Stimulated activated CD4-positive, alpha-beta T cell treated with anti-CD3 and anti-CD28 coated beads, Interleukin-15, amount 100 ng/mL, for 24 hours (primary cell): ENCODE measurements at places on chromosomes 11 and 22.

- DNase-seq: no peak
Observed at GRCh38 chr11:1084561-1085439, 10.1 kb downstream of the MUC2 start.

DNA sequence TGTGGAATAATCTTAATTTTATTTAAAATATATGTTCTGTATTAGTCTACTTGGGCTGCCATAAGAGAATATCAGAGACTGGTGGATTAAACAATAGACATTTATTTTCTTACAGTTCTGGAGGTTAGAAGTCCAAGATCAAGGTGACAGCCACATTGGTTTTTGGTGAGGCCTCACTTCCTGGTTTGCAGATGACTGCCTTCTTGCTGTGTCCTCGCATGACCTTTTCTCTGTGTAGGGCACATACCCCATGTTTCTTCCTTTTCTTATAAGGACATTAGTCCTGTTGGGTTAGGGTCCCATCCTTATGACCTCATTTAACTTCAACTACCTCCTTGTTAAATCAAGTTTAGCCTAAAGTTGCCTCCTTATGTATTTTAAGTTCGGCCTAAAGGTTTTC lies 202.7 kb upstream of the MPPED2 start:
- DNase-seq: no peak

GRCh38 chr11:68525930-68526329 lies 65.4 kb downstream of the PPP6R3 start:
- no peak for DNase-seq

DNA sequence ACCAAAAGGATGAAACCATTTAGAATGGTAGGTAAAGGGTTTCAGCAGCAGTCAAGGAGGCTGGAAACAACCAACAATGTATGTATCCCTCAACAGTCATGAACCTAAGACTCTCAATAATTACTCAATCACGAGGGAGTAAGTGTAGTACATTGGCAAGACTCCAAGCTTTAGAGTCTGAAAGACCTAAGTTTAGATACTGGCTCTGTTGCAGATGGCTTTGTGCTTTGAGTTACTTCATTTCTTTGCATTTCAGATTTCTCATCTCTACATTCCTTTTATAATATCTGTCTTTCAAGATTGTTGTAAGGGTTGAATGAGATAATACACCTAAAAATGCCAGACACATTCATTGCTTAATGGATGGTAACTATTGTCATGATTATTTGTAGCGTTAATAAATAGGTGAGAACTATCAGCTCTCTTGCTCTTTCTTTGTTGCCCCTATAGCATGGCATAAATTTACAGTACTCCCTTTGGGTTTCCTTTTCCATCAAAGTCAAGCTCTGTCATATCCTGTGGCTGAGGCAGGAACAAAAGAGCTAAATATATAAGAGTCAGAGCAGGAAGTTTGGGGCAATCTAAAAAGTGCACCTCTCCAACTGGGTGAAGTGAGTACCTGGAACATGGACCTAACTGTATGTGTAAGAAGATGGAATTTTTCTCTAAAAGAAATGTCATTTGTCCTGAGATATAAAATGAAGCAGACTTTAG lies 228.2 kb upstream of the ZC3H12C start:
- DNase-seq: no peak

- DNase-seq: no peak
Observed at GRCh38 chr22:49232319-49233067, 595.2 kb downstream of the BRD1 start.

DNA sequence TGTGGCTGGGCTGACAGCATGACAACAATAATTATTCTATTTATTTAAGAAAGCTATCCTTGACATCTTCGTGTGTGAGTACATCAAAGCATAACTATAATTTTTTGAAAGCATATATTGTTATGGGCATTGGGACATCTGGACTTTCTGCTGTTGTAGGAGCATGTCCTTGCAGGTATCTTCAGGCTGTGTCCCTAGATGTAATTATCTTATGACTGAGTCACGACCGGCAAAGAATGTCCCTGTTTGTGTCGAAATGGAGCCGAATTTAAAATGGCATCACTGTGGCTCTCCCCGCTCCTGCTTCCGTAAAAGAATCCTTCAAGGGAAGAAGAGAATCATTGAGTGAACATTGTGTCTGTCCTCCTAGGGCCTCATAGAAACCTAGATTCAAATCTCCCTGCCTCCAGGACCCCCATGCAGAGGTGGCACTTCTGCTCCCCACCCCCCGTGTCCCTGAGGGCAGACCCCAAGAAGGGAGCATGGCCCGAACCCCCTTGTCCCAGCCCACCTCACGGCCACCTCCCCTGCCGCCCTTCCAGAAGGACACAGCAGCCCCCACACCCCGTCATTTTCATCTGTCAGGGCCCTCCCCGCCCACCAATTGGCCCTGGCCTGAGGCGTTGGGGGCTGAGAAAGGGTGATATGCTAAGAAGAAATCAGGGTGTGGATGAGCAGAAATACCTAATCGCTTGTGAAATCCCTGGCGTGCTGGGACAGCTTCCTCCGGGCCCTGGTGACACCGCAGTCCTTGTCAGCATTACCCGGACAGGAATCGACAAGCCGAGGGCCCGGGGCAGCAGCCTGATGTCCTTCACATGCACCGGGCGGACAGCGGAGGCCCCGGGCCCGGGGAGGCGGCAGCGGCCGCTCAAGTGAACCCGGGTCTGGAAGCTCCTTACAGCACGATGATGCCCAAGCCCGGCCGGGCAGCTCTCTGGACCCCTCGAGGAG lies 48.6 kb upstream of the SLC22A12 start:
- DNase-seq: no peak

DNA sequence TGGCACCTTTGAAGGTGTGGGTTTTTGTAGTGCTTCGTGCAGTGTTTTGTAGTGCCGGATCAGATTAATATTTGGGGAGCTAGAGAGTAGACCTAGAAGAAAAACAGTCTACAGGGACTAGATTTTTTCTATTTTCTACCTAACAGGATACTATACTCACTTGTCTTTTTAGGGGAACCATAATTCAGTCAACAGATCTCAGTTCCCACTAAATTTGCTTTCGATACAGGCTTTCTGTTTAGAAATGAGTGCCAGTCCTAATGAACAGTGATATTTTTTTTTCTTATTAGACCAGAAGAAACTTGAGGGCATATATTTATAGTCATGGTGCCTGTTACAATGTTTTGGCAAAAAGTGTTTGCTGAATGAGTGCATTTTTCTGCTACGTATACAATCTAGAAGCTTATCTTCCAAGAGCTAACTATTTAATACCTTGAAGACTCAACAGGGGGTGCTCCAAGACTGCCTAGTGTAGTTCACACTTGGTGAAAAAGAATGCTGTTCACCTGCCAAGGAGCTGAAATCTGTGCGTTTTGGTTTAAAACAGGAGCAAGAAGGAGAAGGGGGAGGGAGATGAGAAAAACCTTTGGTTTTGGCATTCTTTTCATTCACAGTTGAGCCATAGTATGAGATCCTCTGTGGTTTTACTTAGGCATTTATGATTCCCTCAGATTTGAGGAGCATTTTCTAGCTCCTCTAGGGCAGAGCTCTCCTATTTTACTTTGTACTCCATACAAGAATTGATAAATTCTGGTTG lies 44.9 kb upstream of the VSTM5 start:
- peak; percentile 8 for DNase-seq

DNA sequence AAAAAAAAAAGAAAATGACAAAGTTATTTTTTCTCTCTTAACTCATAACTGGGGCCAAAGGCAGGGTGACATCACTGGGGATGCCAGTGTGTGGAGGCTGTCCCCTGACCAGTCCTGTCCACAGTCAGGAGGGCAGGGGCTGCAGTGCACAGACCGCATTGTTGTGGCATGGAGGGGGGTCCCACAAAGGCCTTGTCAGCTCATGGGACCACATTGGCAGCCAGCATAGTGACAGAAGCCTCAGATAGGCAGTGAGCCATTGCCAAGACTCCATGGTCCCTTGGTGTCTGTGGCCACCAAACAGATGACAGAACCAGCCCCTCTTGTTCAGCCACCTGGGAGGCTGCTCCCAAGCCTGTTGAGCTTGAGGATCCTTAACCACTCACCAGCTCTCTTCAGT lies 4.1 kb downstream of the TMEM80 start:
- no peak for DNase-seq

- DNase-seq: peak; percentile 37
Observed at GRCh38 chr11:74397501-74398243, 561 bp downstream of the PGM2L1 start.

DNA sequence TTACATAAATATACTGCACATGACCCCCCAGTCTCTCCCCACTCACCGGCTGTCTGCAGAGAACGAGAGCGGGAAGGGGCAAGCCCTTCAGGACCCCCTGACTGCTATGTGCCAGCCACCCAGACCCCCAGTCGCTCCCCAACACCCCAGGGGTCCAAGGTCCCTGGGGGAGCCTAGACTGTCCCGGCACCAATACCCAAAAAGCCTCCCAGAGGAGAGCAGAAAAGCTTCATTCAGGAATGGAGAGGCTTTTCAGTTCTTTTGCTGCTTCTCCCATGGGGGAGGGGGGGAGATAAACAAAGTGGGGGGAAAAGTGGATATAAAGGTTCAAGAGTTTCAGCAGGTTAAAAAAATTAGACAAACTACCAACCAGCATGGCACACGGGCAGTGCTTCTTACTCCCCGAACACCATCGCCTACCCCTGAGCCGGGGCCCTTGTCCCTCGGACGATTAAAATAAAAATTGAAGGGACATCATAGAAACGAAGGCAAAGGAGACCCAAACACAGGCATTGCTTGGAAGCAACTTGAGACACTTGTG lies 1.3 kb downstream of the CSNK1E start:
- DNase-seq: peak; percentile 16

DNA sequence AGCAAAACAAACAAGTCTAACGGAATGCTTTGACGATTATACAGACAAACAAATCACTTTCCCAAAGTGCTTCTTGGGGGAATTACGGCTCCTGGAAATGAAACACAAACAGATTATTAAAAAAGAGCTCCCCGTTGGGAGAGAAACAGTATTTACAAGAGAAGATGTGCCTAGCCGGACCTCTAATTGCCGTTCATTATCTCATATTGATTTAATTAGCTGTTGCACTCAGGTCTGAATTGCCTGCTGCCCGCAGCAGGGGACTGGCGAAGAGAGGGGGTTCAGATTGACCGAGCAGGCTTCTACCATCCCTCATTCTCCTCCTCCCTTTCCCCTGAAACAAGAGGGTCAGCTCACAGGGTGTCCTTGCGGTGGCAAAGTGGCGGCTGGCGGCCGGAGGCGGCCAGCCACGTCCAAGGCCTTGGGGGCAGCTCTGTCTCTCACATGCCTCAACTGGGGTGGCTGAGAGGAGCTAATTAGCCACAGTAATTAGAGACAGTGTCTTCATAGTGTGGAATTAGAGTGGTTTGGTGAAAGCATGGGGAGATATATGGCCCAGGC lies 295.1 kb downstream of the MIAT start:
- DNase-seq: no peak

GRCh38 chr22:17629173-17629489 lies 582 bp upstream of the ATP6V1E1 start:
- DNase-seq: no peak

DNA sequence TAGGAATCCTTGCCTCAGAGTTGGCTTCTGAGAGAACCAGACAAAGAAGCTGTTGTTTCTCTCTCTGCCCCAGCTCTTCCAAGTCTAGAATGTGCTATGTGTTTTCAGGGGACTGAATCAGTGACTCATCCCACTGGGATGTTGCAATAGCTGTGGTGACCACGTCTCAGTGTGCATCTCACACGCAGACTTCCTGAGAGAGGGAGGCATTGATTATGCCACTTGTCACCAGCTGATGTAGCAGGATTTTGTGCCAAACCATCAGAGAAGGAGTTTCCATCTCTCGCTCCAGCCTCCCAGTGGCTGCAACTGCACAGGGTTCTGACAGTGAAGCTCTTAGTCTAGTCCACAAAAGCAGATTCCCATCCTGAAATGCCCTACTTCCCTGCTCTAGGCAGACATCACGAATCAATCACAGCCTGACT lies 455.8 kb downstream of the MIAT start:
- DNase-seq: peak; percentile 11

GRCh38 chr11:74147199-74147929 lies 23.4 kb downstream of the C2CD3 start:
- DNase-seq: no peak

DNA sequence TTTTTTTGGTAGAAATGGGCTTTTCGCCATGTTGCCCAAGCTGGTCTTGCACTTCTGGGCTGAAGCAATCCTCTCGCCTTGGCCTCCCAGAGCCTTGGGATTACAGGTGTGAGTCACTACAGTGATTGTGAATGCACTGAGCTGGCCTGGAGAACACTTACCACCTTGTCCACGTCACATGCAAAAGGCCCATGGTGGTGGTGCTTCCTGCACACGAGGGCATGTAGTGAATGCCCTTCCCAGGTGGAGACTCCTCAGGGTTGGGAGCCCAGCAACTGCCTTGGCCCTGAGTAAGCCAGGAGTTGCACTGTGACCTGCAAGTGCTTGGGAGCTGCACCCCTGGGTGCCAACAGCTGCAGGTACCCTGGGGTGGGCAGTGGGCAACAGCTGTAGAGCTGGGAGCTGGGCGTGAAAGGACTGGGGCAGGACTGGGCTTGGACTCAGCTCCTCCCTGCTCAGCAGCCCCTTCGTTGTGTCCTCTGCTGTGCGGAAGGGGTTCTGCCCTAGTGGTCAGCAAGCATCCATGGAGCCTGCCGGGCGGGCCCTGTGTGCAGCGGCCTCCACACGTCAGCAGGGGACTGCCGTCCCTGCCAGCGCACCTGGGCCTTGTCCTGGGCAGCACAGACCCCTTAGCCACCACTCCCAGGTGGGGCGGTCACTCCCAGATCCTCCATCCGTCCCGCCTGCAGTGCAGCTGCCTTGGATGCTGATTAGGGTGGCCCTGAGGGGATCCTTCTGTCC lies 9.3 kb upstream of the ADORA2A start:
- no peak for DNase-seq

GRCh38 chr22:30920407-30920806 lies 48.2 kb downstream of the MORC2 start:
- DNase-seq: peak; percentile 91

DNA sequence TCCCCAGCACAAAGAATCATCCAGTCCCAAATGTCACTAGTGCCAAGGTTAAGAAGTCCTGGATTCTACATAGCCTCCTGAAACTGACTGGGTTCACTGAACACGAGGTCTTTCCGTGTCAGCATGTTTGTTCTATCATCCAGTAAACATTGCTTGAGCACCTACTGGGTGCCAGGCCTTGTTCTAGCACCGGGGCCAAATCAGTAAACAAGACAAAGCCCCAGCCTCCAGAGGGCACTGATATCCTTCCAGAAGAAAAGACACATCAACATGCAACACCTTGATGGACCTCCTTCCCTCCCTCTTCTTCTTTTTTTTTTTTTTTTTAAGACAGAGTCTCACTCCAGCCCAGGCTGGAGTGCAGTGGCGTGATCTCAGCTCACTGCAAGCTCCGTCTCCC lies 26.9 kb downstream of the TPST2 start:
- no peak for DNase-seq

- peak; percentile 31 for DNase-seq
Observed at GRCh38 chr22:41911001-41911611, 3.8 kb downstream of the SHISA8 start.

- DNase-seq: no peak
Observed at GRCh38 chr11:94739331-94739730, 28.8 kb upstream of the AMOTL1 start.
